Memory B cell (primary cell): ENCODE measurements at places on chromosomes 2 and 18.

GRCh38 chr2:102664471-102664909 is 45.1 kb downstream of the SLC9A2 start:
- no peak for DNase-seq

DNA sequence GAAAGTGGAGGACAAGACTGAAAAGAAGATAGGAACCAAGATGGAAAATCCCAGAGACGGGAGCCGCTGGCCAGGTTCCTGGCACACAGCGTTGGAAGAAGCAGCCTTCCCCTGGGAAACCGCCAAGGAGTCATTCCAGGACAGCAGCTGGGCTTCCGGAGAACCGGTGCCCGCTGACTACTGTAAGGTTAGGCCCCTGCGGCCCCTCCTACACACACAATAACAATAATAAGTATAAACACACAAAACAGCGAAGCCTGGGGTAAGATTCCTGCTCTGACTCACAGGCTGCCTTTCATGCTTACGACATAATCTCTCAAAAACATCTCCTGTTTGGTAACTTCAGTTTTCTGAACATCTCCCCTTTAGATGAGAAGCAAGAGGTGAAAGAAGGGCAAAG is 28.1 kb upstream of the MYCN start:
- no peak for DNase-seq

GRCh38 chr2:85838641-85839040 is 50.1 kb downstream of the ST3GAL5 start:
- no peak for DNase-seq

DNA sequence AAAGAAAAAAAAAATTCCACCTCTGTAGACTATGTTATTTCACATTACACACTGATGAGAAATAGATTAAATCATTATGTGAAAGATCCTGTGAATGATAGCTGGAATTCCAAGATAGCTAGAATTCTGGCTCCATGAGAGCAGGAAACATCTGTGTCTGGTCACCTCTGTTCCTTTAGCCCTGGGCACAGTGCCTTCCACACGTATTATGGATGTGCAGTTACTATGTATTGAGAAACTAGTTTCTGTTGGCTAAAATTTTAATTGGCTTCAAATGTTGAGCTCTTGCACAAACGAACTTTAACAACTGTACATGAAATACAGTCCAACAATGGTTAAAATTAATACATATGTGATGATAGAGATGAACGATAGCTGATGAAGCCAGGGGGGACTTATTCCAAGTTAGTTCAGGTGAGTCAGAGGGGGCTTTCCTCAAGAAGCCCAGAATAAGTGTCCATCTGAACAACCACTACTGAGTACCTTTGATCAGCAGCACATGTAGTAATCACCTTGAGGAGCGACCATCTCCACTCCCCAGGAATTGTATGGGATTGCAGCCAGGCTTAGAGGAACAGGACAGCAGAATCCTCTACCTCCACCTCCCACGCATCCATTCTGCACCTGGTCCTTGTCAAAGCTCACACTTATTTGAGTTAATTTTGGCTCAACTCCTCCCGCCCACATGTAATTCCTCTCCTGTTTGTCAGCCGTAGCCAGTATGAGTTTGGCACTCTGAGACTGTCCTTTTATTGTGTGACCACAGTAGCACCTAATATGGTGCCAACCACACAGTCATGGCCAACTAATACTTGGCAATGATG is 68.6 kb downstream of the NABP1 start:
- DNase-seq, result no peak

- no peak for DNase-seq
Measured at GRCh38 chr2:204282525-204282924, 262.8 kb upstream of the PARD3B start.

GRCh38 chr2:102698369-102699111 is 63.3 kb upstream of the TMEM182 start:
- DNase-seq, result no peak

GRCh38 chr2:105114551-105114950 is 76.7 kb downstream of the MRPS9 start:
- DNase-seq, result peak; percentile 34

- no peak for DNase-seq
Measured at GRCh38 chr2:128455721-128456050, 137.0 kb upstream of the HS6ST1 start.

DNA sequence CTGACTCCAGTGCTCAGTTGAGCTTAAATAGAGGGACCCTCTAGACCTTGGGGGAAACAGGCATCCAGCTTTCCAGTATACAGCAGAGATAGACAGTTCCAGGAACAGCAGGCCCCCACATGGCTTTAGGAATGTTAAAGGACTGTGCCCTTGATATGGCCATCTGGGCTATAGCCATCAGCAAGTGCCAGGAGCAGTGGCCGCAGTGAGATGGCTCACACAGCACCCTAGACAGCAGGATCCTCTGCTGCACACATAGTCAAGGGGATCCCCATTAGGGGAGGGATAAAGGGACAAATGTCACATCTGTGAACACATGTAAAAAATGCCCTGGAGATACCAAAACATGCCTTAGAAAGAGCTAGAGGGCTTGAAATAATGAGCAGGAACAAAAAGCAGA is 213.4 kb downstream of the PTH2R start:
- DNase-seq, result no peak

GRCh38 chr2:12637754-12638153 is 79.0 kb upstream of the TRIB2 start:
- DNase-seq, result no peak

- no peak for DNase-seq
Measured at GRCh38 chr2:42327125-42327524, 33.9 kb downstream of the COX7A2L start.

DNA sequence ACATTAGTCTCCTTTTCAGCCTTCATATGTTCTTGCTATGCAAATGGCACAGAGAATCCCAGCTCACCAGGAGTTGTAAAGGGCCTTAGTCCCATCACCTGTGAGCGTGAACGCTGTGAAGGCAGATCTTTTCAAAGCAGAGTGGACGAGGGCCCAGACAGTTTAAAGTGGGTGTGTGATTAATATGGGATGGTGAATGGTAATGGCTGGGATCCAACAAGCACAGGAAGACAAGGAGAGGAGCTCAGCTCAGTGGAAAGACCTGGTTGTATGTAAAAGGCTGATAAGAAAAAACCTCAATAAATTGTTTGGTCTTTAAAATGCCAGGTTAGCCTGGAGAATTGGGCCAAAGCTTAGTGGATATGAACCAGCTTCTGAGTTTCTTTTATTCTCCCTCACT is 326.2 kb downstream of the NYAP2 start:
- no peak for DNase-seq

DNA sequence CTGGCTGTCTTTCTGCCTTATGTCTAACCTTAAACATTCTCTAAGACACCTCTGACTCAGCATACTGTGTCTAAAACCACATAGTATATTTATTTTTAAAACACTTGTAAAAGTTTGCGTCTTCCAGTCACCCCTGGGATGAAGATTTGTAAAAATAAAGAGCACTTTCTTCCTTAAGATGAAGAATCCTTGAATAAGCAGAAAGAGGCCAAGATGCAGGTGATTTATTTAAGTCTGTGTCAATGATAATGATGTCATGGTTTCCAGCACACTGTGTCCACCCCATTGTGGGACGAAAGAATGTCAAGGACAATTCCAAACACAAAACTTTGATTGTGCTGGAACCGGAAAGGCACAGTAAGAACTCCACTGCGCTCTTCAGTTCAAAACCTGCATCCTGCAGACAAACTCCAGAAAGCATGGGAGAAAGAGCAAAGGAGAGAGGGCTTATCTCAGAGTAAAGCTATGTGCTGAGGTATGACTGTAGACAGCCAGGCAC is 92.9 kb downstream of the ZEB2 start:
- no peak for DNase-seq

GRCh38 chr18:62360805-62361204 is 35.7 kb downstream of the TNFRSF11A start:
- DNase-seq, result no peak

DNA sequence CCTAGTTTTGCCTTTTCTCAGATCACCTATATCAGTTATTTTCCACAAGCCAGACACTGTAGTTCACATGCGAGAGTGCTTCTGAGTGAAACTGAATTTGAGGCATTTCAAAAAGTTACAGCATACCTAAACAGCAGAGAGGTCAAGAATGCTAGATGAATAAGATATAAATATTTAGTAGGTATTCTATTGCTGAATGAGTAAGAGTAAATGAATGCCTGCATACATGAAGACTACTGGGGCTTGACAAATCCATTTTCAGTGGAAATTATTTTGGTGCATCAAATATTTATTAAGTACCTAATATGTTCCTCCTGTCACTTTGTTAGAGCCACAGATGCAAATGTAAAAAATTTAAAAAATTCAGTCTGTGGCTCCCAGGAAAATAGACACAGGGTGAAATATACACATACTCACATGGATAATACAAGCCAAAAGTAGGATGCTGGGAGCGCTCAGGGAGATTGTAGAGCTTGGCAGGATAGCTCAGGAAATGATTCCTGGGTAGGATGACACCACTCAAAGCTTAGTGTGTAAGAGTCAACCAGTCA is 27.6 kb upstream of the CDC42EP3 start:
- no peak for DNase-seq

DNA sequence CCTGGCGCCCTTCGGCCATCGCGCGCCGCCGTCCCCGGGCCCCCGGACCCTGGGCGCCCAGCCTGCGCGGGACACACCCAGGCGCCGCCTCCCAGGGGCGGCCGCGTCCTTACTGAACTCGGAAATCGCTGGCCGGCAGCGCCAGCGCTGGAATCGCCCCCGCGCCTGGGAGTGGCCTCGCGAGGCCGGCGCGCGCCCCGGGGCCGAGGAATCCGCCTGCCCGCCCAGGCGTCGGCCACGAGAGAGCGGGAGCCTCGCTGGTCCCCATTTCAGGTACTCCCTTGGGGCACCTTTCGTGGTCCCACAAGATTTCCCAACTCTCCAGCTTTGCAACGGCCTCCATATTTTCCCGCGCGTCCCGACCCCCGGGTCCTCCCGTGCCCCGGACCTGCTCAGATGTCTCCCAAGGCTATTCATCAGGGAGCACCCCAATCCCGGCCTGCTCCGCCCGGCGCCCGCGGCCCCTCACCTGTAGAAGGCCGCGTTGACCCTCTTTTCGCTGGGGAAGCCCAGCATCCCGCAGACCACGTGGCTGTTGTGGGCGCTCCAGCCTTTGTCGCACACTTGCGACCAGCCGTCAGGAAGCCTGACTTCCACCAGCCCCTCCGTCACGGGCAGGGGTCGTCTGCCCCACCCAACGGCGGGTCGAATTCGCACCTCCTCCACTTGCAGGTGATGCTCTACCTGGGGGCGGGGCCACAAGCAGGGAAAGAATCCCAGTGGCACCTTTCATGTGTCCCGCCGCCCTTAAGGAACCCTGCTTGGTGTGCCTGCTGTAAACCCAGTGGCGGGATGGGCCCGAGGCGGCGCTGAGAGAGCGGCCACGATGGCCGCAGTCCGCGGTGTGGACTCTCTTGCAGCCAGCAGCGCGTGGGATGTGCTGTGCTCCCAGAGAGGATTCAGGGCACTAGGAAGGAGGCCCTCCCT is 4.6 kb downstream of the LOXL3 start:
- DNase-seq, result no peak

GRCh38 chr18:3153107-3153704 is 66.6 kb downstream of the MYOM1 start:
- DNase-seq, result no peak

GRCh38 chr18:71798986-71799673 is 745.0 kb downstream of the CBLN2 start:
- no peak for DNase-seq
